Hematopoietic multipotent progenitor cell (in vitro differentiated cells): ENCODE measurements at places on chromosomes 5 and 9.

DNA sequence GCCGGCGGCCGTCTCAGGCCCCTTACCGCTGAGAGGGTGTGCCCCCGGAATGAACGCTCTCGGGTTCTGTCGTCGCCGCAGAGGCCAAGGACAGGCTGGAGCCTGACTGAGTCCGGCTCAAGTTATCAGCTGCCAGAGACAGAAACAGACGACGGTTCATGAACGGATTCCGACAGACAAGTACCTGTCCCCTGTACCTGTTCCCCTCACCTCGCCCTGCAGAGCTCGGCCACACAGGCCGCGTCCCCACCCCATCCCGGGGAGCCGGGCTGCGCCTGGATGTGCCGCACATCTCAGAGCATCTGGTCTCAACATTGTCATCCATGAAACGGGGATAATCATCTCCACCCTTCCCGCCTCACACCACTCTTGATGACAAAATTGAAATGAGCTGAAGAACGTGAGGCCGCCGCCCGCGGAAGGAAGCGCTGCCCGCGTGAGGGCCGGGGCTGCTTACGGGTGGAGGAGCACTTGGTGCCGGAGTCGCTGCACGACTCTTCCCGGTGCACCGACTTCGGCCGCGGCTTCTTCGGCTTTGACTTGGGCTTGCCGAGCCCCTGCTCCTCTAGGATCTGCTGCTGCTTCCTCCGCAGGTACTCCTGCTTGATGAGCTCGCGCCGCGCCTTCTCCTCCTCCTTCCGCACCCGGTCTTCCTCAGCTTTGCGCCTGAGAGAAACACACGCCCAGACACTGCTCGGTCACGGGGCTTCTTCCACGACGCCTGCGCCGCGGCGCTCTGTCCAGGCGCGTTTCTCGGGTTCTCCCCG, 89.2 kb downstream of the CAMSAP1 start:
- DNase-seq, result no peak

DNA sequence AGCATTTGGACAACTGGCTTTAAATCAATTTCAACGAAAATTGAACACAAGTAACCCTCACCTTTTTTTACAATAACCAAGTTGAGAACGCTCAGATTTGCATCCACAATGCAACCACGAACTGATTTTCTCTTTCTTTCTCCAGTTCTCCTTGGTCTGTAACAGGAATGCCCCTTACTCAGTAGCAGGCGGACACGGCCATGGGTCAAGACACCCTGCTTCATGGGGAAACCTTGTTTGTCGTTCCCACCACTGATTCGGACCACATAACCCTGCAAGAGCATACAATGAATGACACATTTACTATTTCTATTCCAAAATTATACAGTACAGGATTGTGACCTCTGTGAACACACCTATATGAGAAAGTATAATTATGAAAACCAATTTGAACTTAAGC, 1.4 kb downstream of the RPS6 start:
- DNase-seq, result no peak

GRCh38 chr9:15203581-15203980, 103.4 kb downstream of the TTC39B start:
- DNase-seq, result no peak

DNA sequence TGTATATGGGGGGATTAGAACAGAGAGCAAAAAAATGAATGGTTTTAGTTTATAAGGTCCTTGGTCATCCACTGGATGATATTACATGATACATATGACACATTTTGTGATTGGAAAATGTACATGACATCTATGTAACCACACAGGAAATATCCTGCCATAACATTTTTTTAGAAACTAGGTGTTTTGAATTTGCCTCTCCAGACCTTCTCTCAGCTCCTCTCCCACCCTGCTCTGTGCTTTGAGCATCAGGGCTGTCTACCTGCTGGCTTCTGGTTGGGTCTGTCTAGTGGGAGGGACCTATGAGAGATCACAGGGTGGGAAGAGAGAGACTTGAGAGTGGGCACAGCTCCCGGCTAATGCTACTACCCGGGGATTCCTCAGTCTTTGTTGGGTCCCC, 24.4 kb downstream of the AKNA start:
- no peak for DNase-seq

- DNase-seq, result no peak
Observed at GRCh38 chr9:121718084-121718483, 66.7 kb downstream of the DAB2IP start.

DNA sequence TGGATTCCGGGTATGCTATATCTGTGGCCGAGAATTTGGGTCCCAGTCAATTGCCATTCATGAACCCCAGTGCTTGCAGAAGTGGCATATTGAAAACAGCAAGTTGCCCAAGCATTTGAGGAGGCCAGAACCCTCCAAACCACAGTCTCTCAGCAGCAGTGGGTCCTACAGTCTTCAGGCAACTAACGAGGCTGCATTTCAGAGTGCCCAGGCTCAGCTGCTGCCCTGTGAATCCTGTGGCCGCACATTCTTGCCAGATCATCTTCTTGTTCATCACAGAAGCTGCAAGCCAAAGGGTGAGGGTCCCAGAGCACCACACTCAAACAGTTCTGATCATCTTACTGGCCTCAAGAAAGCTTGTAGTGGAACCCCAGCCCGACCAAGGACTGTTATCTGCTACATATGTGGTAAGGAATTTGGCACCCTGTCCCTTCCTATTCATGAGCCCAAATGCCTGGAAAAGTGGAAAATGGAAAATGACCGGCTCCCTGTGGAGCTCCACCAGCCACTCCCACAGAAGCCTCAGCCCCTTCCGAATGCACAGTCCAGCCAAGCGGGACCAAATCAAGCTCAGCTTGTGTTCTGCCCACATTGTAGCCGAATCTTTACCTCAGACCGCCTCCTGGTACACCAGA, 23.0 kb downstream of the ZNF474 start:
- no peak for DNase-seq

GRCh38 chr5:172417983-172418630, 36.2 kb downstream of the SH3PXD2B start:
- no peak for DNase-seq

DNA sequence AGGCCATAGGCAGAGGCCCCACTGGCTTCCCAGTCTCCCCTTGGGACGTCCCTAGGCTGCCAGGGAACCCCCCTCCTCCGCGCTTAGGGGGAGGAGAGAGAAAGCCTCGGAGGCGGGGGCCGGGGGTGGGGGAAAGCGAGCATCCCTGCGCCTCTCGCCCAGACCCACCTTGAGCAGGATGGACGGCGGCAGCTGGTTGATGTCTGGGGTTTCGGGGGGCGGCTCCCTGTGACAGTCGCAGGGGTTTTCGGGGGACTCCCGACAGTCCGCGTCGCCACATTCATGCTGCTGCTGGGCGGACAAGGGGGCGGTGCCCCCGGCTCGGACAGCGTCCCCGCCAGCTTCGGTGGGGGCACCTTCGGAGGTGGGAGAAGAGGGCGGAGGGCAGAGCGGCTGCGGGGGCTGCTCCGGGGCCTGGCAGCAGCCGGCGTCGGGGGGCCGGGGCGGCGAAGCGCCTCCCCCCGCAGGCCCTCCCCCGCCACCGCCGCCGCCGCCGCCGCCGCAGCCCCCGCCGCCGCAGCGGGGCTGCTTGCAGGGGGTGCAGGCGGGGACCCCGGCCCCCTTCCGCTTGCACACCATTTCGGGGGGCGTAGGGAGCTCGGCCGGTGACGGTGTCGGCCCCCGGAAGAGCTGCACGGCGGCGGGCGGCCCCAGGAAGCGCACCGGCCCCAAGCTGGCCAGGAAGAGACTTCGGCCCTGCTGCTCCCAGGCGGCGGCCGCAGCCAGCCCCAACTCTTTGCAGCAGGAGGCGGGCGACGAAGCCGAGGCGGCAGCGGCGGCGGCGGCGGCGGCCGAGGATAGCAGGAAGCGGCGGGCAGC, 1.2 kb downstream of the FBXL17 start:
- no peak for DNase-seq

- DNase-seq, result no peak
Observed at GRCh38 chr5:1471997-1472963, 27.0 kb upstream of the SLC6A3 start.

- no peak for DNase-seq
Observed at GRCh38 chr5:16888694-16889124, 47.4 kb downstream of the MYO10 start.

GRCh38 chr5:163503106-163504078, 2.0 kb upstream of the MAT2B start:
- DNase-seq, result peak; percentile 77

- no peak for DNase-seq
Observed at GRCh38 chr5:143195491-143195890, 208.0 kb downstream of the NR3C1 start.

DNA sequence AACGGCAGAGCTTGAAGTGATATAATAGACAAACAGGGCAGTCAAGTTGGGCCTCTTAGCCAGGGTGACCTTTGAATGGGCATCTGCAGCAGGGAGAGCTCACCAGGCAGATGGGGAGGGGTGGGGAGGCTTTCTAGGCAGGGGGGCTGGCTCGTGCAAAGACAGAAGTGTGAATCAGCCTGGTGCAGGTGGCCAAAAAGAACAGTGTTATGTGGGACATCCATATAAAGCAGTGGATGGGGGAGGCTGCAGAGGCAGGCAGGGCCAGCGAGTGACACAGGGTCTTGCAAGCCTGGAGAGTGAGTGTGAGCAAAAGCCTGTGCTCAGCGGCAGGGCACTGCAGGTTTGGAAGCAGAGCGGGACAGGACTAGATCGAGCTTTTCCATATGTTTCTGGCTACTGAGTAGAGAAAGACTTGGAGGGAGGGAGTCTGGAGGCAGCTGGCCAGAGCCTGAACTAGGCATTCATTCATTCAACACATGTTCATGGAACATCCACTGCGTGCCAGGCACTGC, 14.2 kb upstream of the TTLL11 start:
- no peak for DNase-seq

GRCh38 chr5:155260798-155261197, 247.2 kb downstream of the KIF4B start:
- DNase-seq, result no peak

DNA sequence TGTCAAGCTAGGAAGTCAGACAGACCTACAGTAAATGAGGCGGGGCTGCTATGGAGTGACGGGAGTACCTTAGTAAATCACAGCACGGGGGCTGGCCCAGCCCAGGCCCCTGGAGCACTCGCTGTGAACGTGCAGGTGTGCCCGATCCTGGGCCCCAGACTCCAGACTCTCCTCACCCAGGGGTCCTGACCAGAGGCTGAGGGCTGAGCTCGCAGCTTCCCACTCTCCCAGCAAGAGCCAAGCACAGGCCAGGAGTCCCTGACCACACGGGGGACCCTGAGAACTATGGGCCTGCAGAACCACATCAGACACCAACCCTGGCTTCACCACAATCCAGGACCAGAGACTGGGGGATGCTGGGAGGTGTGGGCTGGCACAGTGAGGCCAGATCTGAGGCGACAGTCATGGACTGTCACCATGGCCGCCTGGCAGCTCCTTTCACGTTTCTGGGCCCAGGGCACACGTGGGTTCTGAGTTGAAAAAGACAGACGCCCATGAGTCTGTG, 73.4 kb downstream of the ADAMTS2 start:
- DNase-seq, result no peak

- no peak for DNase-seq
Observed at GRCh38 chr5:55714339-55714738, 2.2 kb upstream of the SLC38A9 start.

GRCh38 chr5:30401479-30402058, 791.9 kb upstream of the CDH6 start:
- peak; percentile 53 for DNase-seq

- DNase-seq, result no peak
Observed at GRCh38 chr5:39055027-39055767, 19.0 kb downstream of the RICTOR start.

GRCh38 chr5:135393691-135394090, 5.3 kb downstream of the MACROH2A1 start:
- DNase-seq, result no peak

DNA sequence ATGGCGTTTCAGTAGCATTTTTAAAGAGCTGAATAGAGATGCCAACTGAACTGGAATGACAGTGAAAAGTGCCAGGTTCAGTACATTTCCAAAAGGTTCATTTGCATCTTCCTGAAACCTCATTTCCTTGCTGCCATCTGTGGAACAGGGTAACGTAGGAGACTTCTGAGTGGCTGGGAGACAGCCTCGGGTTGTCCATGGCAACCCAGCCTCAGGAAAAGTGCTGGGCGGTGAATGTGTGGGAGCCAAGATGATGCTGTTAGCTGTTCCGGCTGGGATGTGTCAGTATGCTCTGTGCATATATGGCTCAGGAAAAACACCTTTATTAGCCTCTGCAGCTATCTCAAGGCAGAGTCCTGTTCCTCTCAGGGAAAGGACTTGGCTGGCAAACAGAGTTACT, 87.5 kb downstream of the KLHL3 start:
- no peak for DNase-seq

DNA sequence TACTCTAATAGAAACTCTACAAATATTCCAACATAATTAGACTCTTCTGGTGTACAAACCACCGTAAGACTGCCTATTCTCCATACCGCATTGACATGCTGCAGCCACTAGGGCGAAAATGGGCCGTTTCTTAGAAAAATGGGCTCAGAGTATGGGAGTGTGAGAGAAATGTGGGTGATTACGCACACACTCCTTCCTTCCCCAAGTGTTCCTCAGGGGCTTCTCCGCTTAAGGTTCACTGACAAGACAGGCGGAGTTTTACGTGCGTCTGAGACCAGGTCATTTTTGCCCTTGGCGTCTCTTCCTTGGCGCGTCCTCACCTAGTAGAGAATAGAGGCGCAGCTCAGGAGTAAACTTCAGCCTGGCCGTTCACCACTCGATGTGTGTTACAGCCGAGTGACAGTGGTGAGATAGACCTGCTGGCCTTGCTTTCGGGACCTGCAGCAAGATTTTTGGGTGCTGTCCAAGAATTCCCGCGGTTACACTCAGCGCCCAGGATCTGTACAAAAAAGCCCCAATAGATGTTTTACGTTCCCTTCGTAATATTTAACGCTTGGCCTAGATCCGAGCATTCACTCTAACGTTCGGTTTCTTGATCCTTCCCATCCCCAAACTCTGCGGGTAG, 1.8 kb upstream of the NTRK2 start:
- DNase-seq, result peak; percentile 26

DNA sequence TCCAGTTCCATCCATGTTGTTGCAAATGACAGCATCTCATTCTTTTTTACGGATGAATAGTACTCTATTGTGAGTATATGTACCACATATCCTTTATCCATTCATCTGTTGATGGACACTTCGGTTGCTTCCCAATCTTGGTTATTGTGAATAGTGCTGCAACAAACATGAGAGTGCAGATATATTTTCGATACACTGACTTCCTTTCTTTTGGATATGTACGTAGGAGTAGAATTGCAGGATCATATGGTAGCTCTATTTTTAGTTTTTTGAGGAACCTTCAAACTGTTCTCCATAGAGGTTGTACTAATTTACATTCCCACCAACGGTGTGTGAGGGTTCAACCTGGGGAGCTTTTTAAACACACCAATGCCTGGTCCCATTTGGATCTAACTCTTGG, 22.3 kb downstream of the GALNT12 start:
- no peak for DNase-seq

GRCh38 chr5:59905188-59905587, 11.7 kb upstream of the PDE4D start:
- DNase-seq, result no peak
